ENCODE measurements at places on chromosomes 12 and 14. TPM values are rescaled to one million over a fixed set of nuclear protein-coding genes. Genes with fewer than 3 reads are reported as not detected.

RAD51B gene
- total RNA-seq = 22.8 TPM

TAS2R20 gene
- 6.4 TPM for total RNA-seq

MYF6 gene
- not detected for total RNA-seq

GLIPR1L2 gene
- not detected for total RNA-seq

PRIMA1 gene
- not detected for total RNA-seq

ITPK1 gene
- total RNA-seq = 16.9 TPM

ZBTB39 gene
- 7.2 TPM for total RNA-seq

AQP6 gene
- not detected for total RNA-seq

SERPINA4 gene
- total RNA-seq = not detected

DLGAP5 gene
- total RNA-seq = 41.8 TPM

MYO1H gene
- not detected for total RNA-seq

FAM222A gene
- 1.3 TPM for total RNA-seq

IFNG gene
- total RNA-seq = not detected

DBX2 gene
- total RNA-seq = not detected

GSC gene
- not detected for total RNA-seq

NAV3 gene
- 62.4 TPM for total RNA-seq

PPP4R4 gene
- 0.43 TPM for total RNA-seq

AMIGO2 gene
- 77.7 TPM for total RNA-seq

COPZ1 gene
- total RNA-seq = 143 TPM

TPPP2 gene
- not detected for total RNA-seq

MYH6 gene
- total RNA-seq = not detected

PTPRB gene
- 2.2 TPM for total RNA-seq

CPNE6 gene
- total RNA-seq = under 0.01 TPM

Data from placental pericyte (primary cell).